ENCODE measurements at places on chromosomes 11 and 22. TPM values are rescaled to one million over a fixed set of nuclear protein-coding genes. Genes with fewer than 3 reads are reported as not detected.

DNA sequence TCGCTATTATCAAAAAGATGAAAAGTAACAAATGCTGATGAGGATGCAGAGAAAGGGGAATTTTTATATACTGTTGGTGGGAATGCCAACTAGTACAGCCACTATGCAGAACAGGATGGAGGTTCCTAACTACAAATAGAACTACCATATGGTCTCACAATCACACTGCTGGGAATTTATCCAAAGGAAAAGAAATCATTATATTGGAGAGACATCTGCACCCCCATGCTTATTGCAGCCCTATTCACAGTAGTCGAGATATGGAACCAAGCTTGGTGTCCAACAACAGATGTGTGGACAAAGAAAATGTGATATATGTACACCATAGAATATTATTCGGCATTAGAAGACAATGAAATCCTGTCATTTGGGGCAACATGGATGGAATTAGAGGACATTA, 19.6 kb upstream of the POU2AF2 start:
- peaks cover 5% of the 10 kb centered on the region for H3K4me1 ChIP-seq
- no peak overlapping the region for H3K4me3 ChIP-seq
- H3K27ac ChIP-seq, result no peak overlapping the region
- no peaks in the 10 kb centered on the region for H3K27me3 ChIP-seq

The SGSM1 gene
- polyA plus RNA-seq, result 15.5 TPM

- H3K4me1 ChIP-seq, result peaks cover 36% of the 10 kb centered on the region
- H3K27me3 ChIP-seq, result no peaks in the 10 kb centered on the region
- H3K4me3 ChIP-seq, result no peak overlapping the region
- H3K36me3 ChIP-seq, result peaks cover 5% of the 10 kb centered on the region
Observed at GRCh38 chr22:23212061-23213021, 32.0 kb downstream of the BCR start.

The SPTBN2 gene
- 88.2 TPM for polyA plus RNA-seq

The PANX3 gene
- polyA plus RNA-seq, result not detected

GRCh38 chr11:85316967-85317366, 310.2 kb downstream of the DLG2 start:
- no peak overlapping the region for H3K27ac ChIP-seq
- no peaks in the 10 kb centered on the region for H3K4me1 ChIP-seq
- H3K36me3 ChIP-seq, result no peaks in the 10 kb centered on the region
- DNase-seq, result no peak
- H3K4me3 ChIP-seq, result no peak overlapping the region

DNA sequence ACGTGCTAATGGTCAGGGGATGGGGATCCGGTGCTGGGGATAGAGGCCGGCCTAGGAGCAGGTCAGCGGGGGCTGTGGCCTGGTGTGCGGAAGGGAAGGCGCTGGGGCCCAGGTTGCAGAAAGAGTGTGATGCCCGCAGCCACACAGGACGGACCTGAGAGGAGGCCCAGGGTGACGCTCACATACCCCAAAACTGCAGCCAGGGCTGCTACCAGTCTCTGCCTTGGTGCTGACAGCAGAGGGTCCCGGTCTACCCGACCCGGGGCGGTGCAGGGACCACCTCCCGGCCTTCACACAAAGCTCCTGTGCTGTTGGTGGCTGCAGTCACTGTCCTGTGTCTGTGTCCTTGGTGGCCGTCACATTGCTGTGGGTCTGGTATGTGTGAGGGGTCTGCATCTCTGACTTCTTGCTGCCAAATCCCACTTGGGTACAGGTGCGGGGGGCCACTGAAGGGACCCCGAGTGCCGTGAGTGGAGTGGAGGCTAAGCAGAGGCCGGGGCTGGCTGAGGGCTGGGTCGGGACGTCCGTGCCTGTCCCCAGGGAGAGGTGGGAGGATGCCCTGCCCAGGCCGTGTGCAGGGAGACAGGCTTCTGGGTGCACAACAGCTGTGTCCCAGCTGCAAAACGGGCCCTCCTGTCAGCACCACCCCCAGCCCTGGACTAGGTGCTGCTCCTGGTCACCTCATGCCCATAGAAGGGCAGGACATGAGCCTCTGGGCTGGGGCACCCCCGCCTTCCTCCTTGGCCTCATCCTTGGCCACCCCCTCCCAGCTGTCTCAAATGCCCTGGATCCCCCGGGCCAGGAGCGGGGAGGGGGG, 1.5 kb downstream of the LSP1 start:
- DNase-seq, result no peak
- no peak overlapping the region for H3K4me3 ChIP-seq
- H3K36me3 ChIP-seq, result no peaks in the 10 kb centered on the region
- H3K27ac ChIP-seq, result no peak overlapping the region
- no peaks in the 10 kb centered on the region for H3K27me3 ChIP-seq
- no peaks in the 10 kb centered on the region for H3K4me1 ChIP-seq

DNA sequence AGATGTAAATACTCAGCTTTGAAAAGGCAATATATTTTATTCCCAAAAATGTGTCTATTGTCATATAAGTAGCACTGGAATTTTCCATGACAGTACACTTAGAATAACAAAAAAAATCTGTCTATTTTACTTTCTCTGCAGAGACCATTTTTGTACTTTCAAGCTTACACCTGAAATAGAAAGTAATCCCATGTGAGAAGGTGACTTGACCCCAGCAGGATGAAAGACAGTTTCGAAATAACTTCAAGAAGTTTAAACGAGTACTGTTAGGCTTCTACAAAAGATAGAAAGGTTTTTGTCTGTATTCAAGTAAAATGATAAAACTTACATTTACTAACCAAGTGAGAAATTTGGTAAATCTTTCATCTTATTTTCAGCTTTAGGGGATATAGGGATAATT, 259.9 kb upstream of the CTSC start:
- no peaks in the 10 kb centered on the region for H3K27me3 ChIP-seq
- H3K36me3 ChIP-seq, result no peaks in the 10 kb centered on the region
- H3K27ac ChIP-seq, result no peak overlapping the region
- DNase-seq, result no peak
- H3K4me3 ChIP-seq, result no peak overlapping the region

Data from spinal cord (tissue), 10 donors.